ENCODE measurements at places on chromosomes 12 and 14.

DNA sequence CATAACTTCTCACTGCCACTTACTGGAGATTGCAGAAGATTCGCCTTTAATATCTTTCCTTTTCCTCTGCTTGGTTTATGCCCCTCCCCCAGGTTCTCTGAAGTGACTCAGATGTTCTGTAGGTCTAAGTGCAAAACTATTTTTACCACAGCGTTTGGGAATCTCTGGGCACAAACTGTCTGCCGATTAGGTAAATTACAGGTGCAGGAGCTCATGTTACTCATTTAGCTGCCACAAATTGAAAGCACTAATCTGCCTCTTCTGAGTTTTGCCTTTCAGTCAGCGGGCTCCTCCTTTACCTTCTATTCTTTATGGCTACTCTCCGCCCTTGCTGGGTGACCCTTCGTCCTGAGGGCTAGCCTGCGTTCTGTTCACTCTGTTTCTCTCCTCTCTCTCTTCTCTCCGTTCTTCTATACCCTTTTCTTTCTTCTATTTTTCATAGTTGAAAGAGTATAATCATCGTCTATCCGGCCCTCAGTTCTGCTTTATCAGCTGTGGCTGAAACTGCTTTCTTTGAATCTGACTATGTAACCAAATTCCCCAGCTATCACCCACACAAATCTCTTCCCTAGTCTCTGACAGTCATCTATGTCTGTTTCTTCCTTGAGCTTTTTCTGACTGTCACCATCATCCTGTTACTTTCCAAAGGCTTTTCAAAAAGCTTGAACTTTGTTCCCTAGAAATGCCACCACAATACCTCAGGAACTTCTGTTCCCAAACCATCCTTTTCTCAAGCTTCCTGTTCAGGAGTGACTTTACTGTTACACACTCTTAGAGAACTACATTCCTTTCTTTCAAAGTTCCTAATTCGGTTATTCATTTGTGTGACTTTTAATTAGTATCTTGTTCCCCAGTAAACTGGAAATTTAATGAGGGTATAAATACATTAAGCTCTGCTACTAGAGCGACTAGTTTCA lies 4.3 kb upstream of the MYF6 start:
- no peak for DNase-seq

DNA sequence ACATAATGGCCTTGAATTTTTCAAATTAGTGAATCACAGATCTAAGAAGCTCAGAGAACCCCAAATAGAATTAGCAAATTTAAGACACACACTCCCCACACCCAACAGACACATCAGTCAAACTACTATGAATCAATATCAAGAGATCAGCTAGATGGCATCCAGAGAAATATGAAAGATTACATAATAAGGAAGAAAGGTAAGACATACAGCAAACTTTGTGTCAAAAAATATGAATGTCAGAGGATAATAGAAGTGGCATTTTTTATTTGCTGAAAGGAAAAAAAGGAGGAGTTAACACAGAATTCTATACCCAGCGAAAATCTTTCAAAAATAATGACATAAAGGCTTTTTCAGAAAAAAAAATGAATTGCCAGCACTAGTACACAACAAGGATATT lies 110.5 kb upstream of the COCH start:
- no peak for DNase-seq

DNA sequence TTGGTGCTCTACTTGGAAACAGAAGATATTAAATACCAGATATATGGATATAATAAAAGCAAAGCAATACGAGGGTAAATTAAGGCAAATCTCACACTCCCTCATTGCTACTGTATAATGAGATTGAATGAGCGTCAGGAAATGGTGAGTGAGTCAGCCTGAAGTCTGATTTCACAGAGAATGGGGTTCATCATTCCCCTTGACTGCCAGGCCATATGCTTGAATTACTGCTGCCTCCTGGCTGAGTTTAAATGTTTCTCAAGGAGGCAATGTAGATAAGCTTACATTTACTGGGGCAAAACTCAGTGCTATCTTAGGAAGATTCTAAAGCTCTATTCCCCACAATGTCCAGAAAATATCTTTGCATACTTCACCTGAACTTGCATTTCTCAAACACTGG lies 380.2 kb downstream of the TMEM132D start:
- DNase-seq: no peak

DNA sequence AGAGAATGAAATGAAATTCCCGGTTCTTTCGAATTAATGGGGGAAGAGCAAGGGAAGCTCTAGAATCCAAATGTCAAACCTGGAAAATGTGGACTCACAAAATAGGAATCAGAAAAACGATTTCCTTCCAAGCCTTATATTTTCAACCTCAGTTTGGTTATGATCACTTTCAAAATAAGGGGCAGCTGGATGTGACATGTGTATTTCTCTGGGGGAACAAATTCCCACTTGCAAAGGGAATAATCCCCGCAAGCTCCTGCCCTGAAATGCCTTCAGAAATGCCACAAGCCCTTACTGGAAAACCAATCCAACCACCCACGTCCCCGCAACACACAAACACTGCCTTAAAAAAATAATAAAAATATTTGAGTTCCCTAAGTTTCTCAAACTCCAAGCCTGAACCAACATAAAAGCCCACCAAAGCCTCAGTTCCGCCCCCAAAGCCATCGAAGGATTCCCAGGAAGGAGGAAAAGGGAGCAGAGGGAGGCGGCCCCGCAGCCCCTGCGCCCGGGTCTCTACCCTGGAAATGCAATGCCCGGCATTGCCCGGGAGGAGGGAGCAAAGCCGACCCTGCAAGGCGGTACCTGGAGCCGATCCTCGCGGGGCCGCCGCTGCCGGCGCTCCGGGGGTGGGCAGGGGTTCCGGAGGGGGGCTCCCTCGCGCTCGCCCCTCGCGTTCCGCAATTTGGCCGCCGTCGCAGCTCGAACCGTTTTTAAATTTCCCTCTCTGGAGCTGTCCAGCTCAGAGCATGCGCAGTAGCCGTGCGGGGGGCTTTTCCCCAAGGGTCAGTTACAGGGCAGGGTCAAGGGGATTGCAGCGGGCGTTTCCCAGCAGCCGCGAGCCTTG lies at the start of gene FOXN4:
TSS of gene FOXN4 (minus strand) at position 751 of the 847 bp plus-strand sequence. CDS start 963 bp downstream, outside the sequence.
- no peak for DNase-seq

- DNase-seq: no peak
These were observed 242.2 kb downstream of the SOX5 start for GRCh38 chr12:23707270-23707669.

DNA sequence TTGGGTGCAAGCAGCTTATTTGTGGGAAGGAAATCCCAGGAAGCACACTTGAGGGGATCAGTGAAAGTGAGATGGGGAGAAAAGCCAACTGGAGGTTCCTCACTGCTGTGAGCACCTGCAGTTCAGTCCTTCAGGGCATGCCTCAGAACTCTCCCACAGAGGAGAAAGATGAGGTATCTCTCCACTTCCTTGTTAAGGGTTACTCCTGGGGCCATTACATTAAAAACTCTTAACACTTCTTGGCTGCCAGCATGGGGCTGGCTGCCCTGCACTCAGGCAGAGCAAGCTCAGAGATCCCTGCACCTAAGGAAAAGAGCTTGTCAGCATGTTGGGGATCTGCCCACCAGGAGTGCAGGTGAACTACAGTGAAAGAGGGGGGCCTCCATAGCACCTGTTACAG lies 28.8 kb downstream of the FERMT2 start:
- DNase-seq: no peak

- no peak for DNase-seq
These were observed 85.0 kb downstream of the PAPOLA start for GRCh38 chr14:96586921-96587822.

- DNase-seq: no peak
These were observed 67.6 kb upstream of the CSRP2 start for GRCh38 chr12:76946446-76946845.

DNA sequence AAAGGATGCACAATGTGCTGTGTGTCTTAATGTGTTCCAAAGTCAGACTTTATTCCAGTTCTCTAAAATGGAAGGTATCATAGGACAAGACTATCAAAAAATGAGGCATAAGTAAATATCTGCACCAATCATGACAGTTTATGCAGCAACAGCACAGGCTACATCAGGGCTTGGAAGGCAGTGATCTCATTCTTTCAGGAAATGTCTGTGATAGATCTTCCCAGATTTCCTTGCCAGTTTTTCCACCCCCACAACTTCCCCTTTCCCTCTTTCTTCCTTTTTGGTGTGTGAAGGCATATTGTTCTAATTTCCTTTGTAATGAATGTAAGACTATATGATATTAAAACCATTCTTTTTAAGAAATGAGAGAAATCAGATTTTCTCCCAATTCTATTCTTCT lies 326.7 kb downstream of the ATP23 start:
- no peak for DNase-seq

GRCh38 chr12:2052826-2053678 lies at the start of gene CACNA1C:
Gene CACNA1C, plus strand, starts transcription at chr12:2052987. Its CDS starts 576 bp downstream, at chr12:2053563.
- DNase-seq: peak; percentile 73

- no peak for DNase-seq
These were observed 174.5 kb upstream of the CNOT2 start for GRCh38 chr12:70068743-70069142.

DNA sequence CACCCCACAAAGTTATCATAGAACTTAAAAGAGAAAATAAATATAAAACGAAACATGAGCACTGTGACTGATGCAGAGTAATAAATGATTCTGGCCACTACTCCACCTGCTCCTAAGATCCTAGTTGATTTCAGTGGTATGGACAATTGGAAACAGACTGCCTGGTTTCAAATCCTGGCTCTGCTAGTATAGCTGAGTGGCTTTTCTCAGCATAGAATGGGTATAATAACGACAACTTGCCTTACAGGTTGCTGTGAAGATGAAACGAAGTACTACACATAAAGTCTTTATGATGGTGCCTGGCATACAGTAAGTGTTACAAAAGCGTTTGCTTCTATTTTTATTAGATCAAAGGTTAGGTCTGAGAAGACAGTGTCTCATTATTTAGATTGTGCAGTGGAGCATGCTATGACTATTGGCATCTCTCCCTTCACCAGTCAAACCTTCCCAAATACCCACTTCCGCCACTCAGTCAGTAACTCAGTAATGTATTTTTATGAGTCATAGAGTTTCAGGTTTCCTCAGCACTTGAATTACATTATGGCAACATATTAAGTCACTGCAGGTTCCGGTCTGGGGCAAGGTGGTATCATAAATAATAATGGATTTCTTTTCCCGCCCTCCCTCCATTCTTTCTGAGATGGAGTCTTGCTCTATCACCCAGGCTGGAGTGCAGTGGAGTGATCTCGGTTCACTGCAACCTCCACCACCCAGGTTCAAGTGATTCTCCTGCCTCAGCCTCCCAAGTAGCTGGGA lies 29.7 kb upstream of the NR2C1 start:
- DNase-seq: no peak

DNA sequence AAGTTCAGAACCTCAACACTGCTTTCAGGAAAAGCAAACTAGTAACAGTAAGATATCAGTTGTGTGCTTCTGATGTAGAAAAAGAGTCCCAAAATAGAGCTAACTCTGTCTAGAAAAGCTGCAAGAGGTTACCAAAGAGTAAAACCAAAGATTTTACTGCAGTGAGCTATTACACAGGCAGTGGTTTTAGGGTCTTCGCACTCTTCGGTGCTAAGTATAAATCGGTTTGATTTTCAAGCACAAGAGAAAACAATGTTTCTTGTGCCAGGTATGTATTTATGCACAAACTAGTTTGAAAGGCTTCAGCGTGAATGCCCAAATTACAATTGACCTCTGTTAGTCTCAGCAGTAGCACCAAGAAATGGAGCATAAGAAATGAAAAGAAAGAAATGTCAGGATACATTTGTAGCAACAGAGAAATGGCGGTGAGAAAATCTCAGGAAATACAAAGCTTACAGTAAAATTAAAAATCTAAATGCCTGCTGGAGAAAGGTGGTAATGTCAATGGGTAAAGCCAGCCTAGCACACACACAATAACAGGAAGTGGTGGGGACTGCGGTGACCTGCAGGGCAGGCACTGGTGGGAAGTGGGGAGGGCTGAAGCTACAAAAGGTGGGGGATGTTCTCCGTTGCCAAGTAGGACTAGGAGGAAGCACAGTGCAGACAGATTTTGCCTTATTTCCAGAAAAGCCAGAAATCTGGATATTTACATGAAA lies 18.0 kb upstream of the DYRK2 start:
- DNase-seq: peak; percentile 88

DNA sequence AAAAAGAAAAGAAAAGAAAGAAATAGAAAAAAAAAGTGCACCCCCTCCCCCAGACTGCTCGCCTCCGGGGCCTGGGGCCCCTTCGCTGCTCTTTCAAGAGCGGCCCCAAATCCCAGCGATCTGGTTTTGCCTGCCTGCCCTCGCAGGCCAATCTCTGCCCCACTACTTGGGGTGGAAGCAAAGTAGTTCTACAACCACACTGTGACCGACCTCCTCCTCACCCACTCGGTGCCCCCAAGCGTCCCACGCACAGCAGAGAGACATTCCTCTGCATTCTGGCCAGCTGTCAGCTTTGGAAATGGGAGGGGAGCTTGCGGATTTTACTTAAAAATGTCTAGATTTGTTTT lies 2.4 kb upstream of the TBX3 start:
- no peak for DNase-seq

DNA sequence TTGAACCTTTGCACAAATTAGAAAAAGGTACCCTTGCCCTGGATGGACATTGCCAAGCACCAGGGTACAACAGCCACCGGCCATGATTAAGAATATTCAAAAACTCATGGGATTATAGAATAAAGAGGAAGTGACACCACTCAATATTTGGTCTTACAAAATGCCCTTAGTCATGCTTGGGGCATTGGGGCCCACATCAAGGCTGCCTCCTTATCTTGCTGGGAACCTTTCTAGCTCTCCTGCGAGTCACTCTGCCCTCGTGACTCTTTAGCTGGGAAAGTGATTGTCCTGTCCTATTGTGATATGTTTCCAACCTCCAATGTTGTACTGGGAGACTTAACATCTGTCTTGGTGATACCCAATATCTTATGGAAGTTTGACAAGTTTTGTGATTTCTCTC lies 57.8 kb downstream of the GTF2A1 start:
- no peak for DNase-seq

DNA sequence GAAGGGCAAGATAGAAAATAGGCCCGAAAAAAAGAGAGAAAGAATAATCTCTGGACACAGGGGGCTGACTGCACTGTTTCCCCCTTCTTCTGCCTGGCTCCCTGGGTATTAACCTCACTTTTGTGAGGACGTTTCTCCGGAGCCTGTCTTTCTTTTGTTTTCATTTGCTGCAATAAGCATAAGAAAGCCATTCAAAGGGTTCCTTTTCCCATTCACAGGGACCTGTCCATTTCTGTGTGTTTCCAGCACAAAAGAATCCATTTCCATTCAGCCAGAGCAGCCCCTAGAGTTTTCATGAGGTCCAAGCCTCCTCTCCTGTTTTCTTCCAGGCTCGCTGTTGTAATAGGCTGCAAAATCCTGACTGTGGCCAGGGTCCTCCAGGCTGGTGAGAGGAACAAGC lies 16.8 kb downstream of the PLXNC1 start:
- DNase-seq: no peak

- no peak for DNase-seq
These were observed 5.7 kb downstream of the FAM222A start for GRCh38 chr12:109719123-109720022.

- no peak for DNase-seq
These were observed 15.8 kb upstream of the DTX1 start for GRCh38 chr12:113040722-113041171.

- no peak for DNase-seq
These were observed 150.1 kb downstream of the PIWIL1 start for GRCh38 chr12:130487636-130488357.

GRCh38 chr14:59679872-59680271 lies 103.3 kb upstream of the CCDC175 start:
- no peak for DNase-seq

All from activated naive CD8-positive, alpha-beta T cell treated with anti-CD3 and anti-CD28 coated beads, Interleukin-2, amount 10 ng/mL, durations not matched to agents 7 days and 5 days (primary cell).